ENCODE measurements at places on chromosomes 7 and 10.

GRCh38 chr7:142138996-142139395, 27.5 kb downstream of the MGAM2 start:
- no peak for DNase-seq

GRCh38 chr10:31642281-31642680, 286.4 kb downstream of the ARHGAP12 start:
- no peak for DNase-seq

- DNase-seq = no peak
Observed at GRCh38 chr7:146136357-146136875, 19.8 kb downstream of the CNTNAP2 start.

DNA sequence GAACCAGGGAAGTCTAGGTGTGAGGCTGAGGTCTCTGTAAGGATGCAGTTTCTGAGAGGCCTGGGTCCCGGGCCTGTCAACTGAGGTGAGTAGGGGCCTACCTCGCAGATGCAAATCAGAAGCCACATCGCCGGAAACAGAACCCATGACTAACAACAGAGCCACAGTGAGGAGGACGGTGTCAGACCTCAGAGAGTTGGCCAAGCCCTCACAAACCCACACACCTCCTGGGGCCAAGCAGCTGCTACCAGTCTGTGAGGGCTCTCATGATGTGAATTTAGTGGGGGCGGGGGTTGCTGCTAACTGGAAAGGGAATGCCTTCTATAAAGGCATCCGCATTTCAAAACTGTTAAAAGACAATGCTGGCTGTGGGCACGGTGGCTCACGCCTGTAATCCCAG, 103.0 kb downstream of the COBL start:
- no peak for DNase-seq

DNA sequence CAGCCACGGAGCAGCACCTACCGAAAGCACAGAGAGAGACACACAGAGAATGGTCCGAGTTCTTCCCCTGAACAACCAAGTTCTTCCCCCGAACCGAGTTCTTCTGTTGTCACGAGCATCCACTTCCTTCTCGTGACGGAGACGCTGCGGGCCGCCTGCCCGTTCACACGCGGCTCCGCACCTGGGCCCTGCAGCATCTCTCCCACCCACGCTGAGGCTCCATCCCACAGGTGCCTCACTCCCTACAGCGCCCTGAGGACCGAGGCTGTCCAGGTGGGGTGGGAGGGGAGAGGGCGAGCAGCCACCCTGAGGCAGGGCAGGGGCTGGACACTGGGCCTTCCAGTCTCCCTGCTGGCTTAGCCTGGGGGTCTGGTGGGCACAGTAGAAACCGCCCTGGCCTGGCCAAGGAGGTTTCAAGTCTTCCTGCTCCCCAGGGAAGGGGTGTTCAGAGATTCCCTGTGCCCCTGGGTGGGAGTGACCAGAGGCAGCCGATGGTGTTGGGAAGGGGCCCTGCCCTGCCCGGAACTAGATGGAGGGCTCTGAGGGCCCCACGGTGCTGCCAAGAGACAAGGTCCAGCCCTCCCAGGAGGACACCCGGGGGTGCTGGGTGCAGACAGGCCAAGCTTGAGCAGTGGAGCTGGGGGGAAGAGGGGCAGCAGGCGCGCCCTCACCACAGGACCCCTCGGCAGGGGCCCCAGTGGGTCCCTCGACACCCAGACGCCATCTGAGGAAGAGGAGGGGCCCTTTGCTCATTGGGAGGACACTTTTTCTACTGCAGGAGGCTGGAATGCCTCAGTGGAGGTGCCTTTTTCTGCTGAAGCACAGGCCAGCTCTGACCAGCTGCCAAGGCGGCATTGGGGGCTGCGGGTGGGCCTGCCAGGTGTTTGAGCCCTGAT, 5.2 kb upstream of the NKX6-2 start:
- no peak for DNase-seq

DNA sequence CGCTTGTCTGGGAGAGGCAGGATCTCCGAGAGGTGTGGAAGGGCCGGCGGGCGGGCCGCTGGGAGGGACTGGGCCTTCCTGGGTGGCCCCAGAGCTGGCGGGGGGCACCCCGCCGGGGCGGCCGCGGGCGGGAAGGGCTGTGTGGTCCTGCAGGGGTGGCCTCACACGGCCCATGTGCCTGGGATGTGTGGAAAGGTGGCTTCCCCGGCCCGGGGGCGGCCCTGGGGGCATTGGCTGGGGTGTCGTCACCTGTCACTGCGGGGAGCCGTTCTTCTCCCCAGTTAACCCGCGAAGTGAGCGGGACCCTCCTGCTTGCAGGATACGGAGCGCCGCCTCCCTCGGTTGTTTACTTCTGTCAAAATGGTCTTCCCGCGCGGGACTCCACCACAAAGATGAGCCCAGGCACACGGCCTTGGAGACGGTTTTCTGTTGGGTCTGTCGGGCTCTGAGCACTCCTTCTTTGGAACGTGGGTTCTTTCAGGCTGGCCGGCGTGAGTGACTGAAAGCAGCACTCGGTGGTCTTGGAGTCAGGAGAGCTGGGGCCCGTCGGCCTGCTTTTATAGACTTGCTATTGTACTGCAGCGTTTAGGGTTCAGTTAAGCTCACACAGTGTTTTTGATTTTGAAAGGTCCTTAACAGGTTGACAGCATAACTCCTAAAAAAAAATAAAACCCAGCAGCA, 700 bp downstream of the SMC3 start:
- peak; percentile 57 for DNase-seq

DNA sequence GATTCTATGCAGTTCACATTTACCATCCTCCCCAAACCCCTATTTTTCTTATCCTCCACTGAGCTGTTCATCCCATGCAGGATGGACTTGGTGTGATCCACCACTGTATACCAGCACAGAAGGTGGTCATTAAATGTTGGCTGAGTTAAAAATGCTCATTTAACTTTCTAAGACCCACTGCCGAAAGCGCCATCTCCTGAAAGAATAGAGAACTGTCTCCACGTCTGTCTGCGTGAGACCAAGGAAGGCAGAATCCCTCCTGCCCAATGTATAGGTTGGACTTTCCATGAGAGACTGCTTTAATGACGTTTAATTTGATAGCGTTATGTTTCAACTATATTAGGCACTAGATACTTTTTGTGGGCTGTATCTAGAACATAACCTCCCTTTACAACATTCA, 124.3 kb downstream of the GPAM start:
- no peak for DNase-seq

GRCh38 chr7:112987171-112987570, 99.5 kb downstream of the GPR85 start:
- DNase-seq = no peak

DNA sequence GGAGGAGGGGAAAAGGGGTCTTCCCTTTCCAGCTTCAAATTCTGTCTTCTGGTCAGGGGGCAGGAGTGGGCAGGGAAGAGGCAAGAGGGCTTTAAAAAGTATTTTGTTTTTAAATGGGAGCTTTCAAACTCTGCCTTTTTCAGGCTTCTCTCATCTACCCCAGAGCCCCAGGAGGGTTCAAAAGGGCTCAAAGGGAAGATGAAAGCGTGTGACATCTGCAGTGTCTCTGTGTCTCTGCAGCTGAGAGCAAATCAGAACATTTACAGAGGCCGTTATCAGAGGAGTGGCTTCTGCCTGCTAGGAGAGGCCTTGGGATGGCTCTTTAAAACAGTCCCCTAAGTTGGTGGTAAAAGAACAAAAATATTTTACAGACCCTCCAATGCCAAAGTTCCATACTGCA, 30.3 kb downstream of the TRIM8 start:
- no peak for DNase-seq

DNA sequence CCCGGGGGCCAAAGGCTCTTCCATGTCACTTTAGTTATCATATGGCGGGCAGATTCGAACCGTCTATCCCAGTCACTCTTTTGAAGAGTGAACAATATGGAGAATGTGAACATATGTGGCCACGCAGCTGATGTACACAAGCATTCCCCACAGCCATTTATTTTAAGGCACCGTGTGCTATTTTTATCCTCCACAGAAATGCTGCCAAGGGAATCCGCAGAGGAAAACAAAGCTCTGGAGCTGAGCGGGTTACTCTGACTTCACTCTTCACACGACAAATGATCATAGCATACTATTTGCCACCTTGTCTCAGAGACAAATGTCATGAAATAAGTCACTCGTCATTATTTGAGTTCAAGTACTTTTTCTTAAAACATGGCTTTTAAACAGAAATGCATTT, 100.3 kb downstream of the CTBP2 start:
- DNase-seq = no peak

DNA sequence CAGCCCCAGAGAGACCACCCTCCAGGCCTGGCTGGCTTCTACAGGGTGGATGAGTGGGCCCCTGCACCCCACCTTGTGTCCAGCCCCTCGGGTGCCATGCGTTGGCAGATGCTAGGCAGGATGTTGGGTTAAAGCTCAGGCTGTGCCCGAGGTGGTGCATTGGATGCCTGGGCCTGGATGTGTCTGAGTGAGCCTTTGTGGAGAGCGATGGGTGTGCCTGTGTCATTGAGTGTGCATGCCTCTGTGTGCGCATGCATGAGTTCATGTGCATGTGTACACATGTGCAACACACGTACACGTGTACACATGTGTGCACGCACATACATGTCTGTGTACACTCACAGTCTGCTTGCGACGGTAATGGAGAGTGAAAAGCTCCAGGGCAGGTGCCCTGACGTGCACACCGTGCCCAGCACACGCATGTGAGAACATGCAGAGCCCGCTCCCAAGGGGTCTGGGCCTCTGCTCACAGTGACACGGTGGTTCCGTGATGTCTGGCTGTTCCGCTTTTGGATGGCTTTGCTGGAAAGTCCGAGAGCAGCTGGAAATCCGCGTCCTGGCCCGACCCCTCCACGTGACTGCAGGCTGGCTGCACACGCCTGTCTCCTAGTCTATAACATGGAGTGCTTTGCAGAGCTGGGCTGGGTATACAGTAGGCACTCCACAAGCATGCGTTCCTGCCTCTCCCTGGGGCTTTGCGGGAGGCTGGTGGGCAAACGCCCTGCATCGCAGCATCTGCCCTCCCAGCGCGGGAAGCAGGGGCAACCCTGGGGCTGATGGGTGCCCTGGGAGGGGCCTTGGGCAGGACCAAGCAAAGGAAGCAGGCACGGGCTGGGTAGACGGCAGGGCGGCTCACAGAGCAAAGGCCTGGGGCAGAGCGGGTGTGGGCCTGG, 36.9 kb downstream of the ELFN1 start:
- DNase-seq = no peak

GRCh38 chr7:77802557-77803405, 4.2 kb downstream of the PHTF2 start:
- DNase-seq = no peak

DNA sequence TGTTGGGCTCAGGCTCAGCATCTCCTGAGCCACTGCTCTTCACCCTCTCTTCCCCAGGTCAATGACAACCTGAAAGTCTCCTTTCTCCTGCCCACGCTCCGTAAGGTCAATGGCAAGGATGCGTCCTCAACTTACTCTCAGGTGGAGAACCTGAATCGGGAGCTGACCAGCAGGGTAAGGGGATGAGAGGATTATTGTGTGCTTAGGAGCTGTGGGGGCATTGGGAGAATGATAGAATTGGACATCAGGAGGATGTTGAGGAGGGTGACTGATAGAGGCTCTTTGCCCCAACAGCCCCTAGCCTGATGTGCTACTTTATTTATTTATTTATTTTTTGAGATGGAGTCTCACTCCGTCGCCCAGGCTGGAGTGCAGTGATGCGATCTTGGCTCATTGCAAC, 1.3 kb downstream of the LRWD1 start:
- no peak for DNase-seq

Measured in substantia nigra (tissue), 51 donors.